ENCODE measurements at places on chromosomes 3 and 15.

DNA sequence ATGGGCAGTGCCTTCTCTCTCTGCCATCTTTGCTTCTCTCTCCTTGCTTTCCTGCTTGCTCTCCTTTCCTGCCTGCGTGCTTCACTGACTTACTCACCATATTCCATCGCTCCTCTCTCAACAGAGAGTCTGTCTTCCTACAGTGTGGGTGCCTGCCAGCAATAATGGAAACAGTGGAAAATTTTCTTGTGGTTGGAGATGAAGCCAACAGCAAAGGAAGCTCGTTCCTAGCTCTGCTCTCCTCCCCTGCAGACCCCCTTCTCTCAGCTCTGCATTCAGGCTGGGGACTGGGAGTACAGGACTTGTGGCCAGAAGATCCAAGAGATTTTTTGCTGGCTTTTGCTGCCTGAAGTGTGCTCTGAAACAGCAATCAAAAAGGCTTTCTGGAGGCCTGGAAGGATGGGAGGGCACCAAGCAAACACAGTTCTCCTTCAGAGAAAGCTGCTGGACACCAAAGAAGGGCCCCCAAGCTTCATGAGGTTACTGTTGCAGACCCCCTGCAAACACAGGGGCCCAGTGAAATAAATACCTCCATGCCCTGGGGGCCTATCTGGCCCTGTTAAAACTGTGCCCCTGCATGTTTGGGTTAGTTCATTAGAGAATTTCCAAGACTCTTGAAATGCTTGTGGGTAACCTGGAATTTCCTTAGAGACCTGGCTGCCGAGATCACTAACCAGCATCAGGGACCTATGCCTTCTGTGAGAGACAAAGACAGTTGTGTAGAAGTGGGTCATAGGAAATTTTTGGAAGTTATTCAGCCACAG is 149.9 kb upstream of the RASGRP1 start:
- DNase-seq: peak; percentile 34

- DNase-seq: no peak
Observed at GRCh38 chr3:45544717-45545296, 49.7 kb upstream of the LIMD1 start.

DNA sequence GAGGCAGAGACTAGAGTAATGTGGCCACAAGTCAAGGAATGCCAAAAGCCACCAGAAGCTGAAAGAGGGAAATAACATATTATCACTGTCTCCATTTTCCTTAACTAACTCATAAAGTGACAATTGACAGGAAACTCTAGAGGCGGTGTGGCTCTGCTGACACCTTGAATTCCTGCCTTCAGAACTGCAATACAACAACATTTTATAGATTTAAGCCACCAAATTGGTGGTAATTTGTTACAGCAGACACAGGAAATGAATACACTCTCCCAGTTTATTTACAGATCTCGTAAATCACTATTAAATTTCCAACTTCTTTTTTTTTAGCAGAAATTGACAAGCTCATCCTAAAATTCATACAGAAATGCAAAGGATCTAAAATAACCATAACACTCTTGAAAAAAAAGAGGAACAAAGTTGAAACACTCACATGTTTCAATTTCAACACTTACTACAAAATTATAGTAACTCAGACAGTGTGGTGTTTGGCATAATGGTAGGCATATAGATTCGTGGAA is 449.9 kb downstream of the OTOL1 start:
- no peak for DNase-seq

GRCh38 chr3:53495146-53495519 is 722 bp downstream of the CACNA1D start:
- DNase-seq: no peak

DNA sequence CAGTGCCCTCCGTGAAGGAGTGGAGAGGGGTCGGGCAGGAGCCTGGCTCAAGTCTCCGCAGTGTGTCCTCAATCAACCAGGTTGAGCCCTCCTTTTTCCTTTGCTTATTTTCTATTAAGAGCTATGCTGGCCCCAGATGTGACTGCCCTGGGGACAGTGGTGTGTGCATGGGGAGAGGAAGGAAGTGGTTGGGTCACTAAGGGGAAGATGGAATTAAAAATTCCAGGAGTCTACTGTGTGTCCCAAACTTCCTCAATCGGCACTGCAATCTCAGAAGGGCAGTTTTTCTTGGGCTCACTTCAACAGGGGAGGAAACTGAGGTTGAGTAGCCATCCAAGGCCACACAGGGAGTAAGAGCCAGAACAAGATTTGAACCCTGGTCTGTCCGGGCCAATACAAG is 13.7 kb upstream of the GRIP2 start:
- no peak for DNase-seq

- DNase-seq: no peak
Observed at GRCh38 chr15:58016581-58017175, 48.8 kb downstream of the ALDH1A2 start.

DNA sequence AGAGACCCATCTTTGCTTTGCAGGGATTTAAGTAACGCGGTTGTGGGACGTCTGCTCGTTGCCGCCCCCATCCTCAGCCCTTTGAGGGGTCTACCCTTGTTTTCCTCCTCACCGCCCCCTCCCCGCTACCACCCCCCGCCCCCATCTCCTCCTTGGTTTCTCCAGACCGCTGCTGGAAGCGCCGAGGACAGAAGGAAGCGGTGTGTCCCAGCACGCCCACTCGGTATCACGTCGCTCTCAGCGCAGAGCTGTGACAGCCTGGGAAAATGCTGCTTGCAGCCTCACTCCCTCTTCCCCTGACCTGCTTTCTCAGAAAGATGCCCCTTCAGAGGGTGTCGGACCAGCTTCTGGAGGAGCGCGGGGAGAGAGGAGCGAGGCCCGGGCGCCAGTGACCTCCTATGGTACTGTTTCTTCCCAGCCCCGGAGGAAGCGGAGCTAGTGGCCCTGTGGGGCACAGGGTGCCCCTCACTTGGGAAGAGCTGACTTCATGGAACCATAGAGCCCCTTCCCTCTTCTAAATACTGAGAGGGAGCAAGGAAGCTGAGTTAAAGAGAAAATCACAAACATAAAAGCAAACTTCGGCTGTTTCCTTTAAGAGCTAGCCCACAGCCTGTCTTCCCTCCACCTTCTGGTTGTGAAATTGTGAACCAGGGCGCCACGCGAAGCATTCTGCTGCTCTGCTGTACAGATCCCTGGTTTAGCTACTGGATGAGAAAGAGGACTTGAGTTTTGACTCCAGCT is 698 bp downstream of the IL1RAP start:
- no peak for DNase-seq

- no peak for DNase-seq
Observed at GRCh38 chr15:43920815-43921214, 94.0 kb downstream of the WDR76 start.

DNA sequence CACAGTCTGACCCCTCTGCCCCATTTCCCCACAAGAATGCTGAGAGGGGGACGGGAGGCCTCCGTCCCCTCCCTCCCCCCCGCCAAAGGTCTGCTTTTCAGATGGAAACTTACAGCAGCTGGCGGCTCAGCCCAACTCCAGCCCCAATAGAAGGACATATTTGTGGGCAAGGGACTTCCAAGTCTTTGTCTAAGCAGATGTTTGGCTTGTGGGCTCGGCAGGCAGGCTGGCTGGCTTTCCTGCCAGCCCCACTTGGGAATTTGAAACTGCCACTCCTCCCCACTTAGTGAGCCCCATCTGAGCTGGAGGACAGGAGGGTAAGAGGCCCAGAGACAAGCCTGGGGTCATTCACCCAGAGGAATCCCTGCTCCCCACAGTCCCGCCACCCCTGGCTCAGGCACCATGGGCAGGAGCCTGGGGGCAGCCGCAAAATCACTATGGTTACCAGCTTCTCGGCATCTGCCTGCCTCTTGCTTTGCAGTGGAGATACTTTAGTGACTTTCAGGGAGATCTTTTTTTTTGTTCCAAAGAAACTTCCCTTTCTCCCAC is 53.6 kb downstream of the LMCD1 start:
- no peak for DNase-seq

DNA sequence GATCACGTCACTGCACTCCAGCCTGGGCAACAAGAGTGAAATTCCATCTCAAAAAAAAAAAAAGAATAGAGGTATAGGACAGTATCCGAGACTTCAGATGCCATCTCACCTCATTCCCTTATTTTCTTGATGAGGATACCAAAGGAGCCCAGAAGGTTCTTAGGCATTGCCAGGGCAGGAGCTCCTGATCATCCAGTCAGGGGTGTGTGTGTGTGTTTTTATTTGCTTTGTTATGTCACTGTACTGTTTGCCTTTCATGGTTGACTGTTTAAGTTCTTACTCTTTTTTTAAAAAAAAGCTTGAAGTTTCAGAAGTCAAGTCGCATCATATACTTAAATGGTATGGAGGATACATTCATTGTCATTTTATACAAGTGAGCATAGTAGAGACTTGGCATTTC is 140.0 kb upstream of the BHLHE40 start:
- no peak for DNase-seq

- DNase-seq: no peak
Observed at GRCh38 chr3:118527514-118528044, 507.1 kb downstream of the IGSF11 start.

DNA sequence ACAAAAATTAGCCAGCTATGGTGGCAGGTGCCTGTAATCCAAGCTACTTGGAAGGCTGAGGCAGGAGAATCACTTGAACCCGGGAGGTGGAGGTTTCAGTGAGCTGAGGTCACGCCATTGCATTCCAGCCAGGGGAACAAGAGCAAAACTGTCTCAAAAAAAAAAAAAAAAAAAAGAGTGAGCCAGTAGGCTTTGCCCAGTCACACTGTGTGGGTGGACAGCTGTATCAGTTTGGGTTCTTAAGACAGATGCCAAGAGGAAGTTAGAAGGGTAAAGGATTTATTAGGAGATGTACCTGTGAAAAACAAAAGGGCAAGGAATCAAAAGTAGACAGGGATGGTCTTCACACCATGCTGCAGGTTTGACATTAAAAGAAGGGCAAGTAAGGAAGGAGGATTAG is 86.1 kb upstream of the CGNL1 start:
- no peak for DNase-seq

DNA sequence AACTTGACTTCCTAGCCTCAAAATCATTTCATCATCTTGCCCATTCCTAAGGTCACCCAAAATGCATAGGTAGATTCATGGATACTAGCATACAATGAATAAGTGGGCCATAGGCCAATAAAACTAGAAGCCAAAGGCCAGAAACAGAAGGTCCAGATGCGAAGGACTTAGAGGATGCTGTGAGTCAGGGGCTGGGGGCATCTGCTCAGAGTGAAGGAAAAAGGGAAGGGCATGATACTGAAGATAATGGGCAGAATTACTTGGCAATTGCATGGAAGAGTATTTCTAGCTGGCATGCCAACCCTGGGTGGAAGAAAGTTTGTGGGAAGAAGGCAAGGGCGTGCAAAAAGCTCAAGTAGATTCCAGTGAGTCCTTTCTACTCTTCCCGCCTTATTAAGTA is 27.5 kb downstream of the ILDR1 start:
- no peak for DNase-seq

DNA sequence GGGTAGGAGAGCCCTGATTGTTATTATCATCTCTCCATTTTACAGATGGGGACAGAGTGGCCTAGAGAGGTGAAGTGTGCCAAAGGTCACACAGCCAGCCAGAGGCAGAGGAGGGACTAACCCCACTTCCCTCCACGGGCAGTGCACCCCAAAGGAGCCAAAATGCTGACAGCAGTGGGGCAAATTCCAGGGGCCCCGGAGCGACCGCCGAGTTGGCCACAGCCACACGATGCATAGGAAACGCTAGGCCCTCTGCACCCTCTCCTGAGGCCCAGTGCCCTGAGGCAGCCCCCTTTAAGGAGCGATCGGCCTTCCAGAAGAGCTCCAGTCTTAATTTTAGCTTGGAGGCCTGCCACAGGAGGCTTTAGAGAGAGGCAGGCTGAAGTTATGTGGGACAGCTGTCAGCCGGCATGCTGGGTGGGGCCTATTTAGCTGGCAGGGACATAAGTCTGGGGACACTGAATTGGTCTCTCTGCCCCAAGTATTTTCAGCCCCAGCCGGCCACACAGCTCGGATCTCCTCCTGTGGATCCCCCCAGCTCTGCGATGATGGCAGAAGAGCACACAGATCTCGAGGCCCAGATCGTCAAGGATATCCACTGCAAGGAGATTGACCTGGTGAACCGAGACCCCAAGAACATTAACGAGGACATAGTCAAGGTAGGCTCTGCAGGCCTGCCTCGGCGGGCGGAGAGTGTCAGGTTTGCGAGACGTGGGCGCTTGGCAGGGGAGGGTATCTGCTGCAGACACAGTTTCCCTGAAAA is at the start of gene CAV3:
TSS of gene CAV3 (plus strand) at position 471 of the 763 bp plus-strand sequence. CDS start at position 546, 75 bp downstream.
- no peak for DNase-seq

GRCh38 chr3:123759871-123760270 is 124.3 kb downstream of the MYLK start:
- DNase-seq: no peak

DNA sequence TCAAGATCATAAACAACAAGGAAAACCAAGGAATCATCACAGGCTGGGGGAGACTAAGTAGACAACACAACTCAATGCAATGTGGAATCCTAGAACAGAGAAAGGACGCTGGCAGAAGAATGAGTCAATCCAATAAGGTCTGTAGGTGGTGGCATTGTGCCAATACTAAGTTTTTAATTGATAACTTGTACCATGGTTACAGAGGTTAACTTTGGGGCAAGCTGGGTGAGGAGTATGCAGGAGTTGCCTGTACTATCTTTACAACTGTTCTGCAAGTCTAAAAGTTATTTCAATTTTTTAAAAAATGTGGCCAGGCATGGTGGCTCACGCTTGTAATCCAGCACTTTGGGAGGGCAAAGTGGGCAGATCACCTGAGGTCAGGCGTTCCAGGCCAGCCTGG is 46.2 kb downstream of the RORA start:
- DNase-seq: no peak

- no peak for DNase-seq
Observed at GRCh38 chr3:157199841-157200240, 39.9 kb upstream of the CCNL1 start.

DNA sequence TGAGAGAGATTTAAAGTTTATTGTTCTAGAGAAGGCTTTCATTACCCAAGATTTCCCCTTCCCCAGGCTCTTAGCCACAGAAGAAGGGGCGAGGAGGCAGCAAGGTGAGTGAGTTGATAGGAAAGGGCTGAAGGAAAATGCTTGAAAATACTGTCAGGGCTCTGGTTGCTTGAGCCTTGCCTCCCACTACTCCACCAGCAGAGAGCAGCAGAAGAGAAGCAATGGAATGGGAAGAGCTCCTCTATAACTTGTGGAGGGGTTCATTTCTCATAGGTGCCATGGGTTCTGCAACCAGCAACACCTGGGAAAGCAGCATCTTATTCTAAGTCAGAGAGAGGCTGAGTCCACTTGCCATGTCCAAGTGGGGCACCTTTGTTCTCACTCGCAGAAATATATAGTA is 184.0 kb upstream of the CNTN6 start:
- no peak for DNase-seq

GRCh38 chr15:31307270-31308184 is 19.1 kb upstream of the KLF13 start:
- DNase-seq: no peak
